Stomach (tissue), 19 donors: ENCODE measurements at places on chromosomes 16 and 17. TPM values are rescaled to one million over a fixed set of nuclear protein-coding genes. Genes with fewer than 3 reads are reported as not detected.

DNA sequence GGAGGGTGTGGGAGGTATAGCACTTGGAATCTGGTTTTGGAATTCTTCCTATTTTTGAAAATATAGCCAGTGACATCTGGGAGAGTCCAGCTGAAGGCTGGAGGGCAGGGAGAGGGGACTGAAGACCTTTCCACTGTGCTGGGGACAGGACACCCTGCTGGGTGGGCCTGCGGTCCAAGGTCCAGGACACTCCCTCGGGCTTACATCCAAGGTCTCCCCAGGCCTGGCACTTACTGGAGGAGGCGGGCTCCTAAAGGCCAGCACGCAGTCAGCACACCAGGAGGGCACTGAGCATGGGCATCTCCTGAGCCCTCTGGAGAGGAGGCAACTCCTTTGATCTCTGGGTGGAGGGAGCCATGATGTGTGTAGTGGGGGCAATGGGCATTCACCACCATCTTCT is 35.5 kb upstream of the ETV4 start:
- no peak for DNase-seq

GRCh38 chr16:58019866-58020538 is 5.6 kb upstream of the MMP15 start:
- no peak for DNase-seq

Gene KRT32
- total RNA-seq: not detected

DNA sequence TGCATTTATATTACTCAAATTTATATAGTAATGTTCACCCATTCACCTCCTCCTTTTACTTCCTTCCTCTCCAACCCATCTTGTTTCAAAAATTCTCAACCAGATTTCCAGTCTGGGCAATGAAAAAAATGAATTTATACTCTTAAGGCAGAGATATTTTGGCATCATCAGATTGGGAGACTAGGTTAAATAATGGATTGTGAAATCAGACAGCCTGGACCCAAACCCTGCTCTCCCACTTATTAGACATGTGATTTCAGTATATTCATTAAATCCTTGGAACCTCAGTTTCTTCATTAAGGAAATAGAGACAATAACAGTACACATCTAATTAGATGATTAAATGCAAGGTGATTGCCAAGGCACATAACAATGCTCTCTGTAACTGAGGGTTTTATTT is 7.8 kb downstream of the ACSM1 start:
- no peak for DNase-seq

GRCh38 chr17:156946-157345 is 19.6 kb downstream of the SCGB1C2 start:
- DNase-seq: no peak

GRCh38 chr17:43125967-43126910 is 1.1 kb upstream of the BRCA1 start:
- peak; percentile 18 for DNase-seq

Gene TMEM256
- total RNA-seq: 253 TPM

DNA sequence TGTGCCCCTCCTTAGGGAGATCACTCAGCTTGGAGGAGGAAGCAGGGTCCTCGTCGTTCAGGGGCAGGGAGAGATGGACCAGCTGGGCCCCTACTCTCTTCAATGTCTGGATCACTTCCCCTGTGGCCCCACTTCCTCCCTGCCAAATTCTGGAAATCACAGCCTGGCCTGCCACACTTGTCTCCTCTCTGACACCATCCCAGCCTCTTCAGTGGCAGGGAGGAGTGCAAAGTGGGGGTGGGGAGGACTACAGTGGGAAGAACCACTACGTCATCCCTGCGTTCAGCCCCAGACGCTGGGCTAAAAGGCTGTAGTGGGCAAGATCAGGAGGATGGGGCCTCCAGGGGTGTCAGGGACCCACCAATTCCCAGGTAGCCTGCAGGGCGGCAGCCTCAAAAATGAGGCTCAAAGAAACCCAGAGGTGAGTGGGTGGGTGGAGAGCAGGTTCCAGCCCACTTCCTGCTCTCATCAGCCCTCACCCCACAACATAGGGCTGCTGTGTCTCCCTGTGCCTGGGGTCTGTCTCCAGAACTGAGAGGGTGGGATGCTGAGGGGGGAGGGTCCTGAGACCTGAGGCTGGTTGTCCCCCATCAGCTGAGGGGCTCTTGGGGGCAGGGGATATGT is 25.0 kb upstream of the TAC4 start:
- peak; percentile 42 for DNase-seq

DNA sequence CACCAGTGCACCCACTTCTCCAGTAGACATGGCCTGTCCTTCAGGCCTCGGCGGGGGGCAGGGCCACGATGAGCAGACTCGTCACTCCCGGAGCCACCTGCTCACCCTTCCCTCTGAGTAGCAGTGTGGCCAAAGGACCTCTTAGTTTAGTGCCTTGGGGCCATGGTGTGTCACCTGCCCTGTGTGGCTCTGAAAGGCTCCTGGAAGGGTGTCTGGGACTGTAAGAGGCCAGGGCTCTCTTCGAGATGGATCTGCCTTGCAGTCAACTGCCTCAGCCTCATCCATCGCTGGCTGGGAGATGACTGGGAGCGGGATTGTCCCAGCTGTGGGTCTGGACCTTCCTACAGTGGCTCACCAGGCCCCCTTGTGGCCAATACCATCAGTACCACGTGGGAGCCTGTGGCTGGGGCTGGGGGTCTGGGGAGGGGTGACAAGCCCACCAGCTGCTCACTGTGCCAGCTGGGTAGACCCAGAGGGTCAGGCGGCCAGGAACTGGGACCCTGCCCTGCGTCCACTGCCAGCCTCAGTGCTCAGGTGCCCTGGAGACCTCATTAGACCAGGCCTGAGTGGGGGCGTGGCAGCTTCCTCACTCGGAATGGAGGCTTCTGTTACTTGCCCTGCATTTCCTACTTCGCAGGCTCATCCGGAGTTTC is 133.4 kb downstream of the OR1D5 start:
- peak; percentile 71 for DNase-seq

DNA sequence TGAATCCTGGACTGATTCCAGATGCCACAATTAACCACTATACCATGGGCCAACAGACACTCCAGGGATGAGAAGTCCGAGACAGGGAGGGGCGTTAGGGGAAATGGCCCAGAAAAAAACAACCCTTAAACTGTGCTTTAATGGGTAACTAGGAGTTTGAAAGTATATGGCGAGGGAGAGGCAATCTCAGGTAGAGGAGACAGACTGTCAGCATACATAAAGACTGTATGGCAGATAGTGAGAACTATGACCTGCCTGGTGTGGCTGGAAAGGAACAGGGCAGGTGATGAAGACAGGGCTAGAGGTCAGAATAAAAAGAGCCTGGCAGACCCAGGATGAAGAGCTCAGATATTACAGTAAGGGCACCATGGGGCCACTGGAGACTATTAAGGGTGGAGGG is 8.1 kb downstream of the ZZEF1 start:
- DNase-seq: no peak

Gene C17orf50
- total RNA-seq: not detected

- no peak for DNase-seq
Measured at GRCh38 chr17:8066841-8067775, 20.4 kb downstream of the ALOX12B start.

DNA sequence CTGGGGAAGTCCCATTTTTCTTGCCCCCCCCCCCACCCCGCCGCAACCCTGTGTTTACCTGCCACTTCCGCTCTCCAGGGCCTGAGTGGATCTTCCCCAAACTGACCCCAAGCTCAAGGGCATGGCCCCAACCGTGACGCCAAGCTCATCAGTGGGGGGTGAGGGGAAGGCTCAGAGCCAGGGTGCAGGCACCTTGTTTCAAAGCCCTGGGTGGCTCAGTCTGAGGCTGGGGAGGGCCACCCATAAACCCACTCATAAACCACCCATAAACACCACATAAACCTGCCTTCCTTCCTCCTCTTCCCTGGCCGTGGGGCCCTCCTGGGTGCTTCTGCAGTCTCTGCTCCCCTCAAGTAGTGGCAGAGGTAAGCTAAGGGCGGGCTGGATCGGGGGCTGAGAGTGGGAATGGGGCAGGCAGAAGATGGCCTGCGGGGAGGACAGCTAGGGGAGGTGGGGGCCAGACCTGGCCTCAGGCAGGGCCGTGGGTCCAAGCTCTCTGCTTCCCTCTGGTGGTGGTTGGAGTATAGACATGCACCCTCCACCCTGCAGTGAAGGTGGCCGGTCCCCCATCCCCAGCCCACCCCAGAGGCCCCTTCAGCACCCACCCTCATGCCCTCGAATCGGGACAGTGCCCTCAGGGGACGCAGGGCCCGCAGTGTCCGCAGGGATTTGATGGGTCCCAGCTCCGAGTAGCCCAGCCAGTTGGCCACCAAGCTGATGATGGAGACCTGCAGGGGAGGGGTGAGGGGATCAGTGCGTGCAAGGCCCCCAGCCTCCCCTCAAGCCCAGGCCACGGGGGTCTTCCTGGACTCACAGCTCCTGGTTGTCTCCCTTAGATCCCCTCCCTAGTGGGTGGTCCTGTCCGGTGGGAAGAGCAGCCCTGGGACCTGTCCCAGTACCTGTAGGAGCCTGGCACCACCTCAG is 14.6 kb upstream of the CD79B start:
- peak; percentile 51 for DNase-seq

DNA sequence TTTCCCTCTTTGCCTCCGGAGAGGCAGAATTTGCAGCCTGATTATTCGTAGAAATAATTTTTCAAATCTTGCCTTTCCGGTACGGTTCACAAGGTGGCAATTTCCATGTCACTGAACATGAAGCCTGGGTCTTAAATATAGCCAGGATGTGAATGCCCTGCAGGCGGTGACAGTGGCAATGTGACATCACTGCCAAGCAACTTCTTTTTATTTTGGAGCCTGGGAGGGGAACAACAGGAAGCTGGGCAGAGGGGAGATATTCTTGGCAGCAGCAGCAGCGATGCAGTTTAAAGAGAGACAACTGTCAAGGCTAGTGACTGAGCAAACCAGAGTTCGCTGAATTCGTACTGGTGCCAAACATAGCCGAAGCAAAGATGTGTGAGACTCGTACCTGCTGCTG is 171.1 kb downstream of the SNX29 start:
- no peak for DNase-seq

Gene PRRT2
- total RNA-seq: not detected

Gene PRSS27
- total RNA-seq: not detected

- no peak for DNase-seq
Measured at GRCh38 chr17:65807361-65807760, 245.9 kb upstream of the AXIN2 start.

GRCh38 chr16:86877835-86878234 is 299.5 kb downstream of the FOXL1 start:
- no peak for DNase-seq

DNA sequence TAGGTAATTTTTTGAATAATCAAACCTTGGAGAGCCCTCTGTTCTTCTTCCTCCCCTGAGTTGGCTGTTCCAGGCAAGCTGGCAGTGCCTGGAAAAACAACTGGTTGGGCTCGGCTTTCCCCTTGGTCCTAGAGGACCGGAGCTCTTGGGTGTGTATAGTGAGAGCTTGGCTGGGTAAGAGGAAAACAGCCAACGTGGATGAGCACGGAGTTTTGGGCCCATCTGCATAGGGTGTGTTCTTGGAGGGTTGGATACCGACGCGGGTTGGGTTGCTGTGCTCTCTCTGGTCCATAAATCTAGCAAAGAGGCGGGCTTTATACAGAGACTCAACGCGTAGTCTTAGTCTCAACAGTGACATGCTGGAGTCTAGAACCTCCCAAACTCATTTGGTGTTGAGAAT is 23.2 kb downstream of the ITGB3 start:
- DNase-seq: peak; percentile 64

GRCh38 chr16:28182183-28182582 is 29.6 kb downstream of the XPO6 start:
- no peak for DNase-seq

DNA sequence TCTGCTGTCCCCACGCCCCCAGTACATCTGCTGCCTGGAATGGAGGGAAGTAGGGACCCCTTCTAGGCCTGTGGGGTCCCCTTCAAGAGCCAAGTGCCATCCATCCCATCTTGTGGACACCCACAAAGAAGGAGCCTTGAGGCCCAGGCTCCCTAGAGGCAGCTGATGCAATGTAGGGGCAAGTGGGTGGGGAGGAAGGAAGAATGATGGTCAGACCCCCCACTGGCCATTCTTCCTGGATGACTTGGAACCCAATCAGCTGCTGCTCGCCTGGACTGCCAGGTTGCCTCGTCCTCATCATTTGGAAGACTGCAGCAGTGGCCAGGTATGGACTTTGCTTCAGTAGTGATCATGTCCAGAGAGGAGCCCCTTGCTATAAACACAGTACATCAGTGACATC is 48.9 kb downstream of the SMPD3 start:
- DNase-seq: no peak

Gene SRL
- total RNA-seq: not detected

DNA sequence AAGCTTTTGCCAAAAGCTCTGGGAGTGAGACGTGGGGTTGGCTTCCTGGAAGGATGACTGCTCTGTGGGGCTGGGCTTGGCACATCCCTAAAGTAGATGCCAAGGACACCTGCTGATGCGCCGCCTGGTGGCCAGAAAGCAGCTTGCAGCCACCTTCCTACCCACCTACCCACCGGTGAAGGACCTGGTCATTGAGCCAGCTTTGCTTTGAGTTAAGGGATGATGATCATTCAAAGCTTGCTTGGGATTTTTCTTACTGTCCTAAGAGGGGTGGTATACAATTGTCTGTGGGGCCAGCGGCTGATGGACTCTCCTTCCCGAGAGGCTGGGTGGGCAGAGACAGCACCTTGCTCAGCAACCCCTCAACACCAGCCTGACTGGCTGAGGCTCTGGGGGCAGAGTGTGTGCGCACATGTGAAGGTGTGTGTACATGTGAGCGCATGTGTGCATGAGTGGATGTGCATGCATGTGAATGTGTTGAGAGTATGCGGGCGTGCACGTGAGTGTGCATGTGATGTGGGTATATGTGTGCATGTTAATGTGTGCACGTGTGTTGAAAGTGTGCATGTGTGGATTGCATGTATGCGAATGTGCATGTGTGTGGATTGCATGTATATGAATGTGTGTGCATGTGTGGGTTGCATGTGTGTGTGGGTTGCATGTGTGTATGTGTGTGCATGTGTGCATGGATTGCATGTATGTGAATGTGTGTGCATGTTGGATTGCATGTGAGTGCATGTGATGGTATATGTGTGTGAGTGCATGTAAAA is 18.6 kb downstream of the C1QTNF1 start:
- DNase-seq: peak; percentile 79

- DNase-seq: no peak
Measured at GRCh38 chr17:19382531-19383444, 4.2 kb downstream of the MFAP4 start.
